ENCODE measurements at places on chromosomes 2 and 18.

DNA sequence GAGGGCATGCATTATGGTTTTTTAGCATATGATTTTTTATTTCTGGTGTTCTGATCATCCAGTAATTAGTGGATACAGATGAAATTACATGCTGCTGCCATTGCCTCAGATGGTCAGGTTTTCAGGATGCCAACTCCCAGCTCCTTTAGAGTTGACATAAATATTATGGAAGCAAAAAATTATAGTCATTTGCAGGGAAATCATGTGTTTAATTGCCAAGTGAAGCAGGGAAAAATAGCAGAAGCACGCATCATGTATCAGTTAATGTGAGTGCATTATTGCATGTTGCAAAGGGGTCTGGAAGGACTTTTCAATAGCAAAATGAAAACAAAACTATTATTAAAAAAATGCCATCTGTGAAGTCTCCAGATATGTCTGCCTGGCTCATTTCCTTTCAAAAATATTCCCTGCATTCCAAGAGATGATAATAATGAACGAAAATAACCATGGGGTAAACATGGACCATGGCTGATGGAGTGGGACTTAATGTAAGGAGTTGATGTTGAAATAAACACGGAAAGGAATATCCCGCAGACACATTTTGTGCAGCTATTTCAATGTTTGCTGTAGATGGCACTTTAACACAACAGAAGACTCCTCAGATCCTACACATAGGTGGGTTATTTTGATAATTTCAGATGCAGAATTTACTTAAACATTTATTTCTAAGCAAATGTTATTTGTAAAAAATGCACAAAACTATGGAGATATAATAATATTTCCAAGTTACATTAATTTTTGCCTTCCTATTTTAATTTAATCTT is 87.7 kb upstream of the DYNAP start:
- no peak for DNase-seq

GRCh38 chr18:62812876-62813275 is 97.5 kb downstream of the PHLPP1 start:
- no peak for DNase-seq

DNA sequence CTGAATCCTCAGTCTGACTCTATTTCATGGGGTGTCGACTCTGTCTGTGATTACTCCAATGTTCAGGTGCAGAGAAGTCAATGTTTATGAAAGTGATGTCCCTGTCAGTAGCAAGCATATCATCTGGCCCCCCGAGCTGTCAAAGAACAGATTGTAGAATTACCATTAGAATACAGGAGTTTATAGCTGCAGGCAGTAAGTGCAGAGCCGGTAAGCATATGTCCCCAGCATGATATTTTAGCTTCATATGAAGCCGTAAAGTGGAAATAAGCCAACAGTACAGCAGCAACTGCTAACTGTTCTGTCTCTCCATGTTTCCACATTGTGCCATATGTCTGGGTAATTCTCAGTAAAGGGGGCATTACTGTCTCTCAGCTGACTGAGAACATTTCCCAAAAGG is 541.8 kb downstream of the SOX11 start:
- DNase-seq: no peak

GRCh38 chr18:70469916-70470315 is 181.1 kb downstream of the SOCS6 start:
- DNase-seq: peak; percentile 50

GRCh38 chr2:54403512-54404238 is 52.5 kb upstream of the SPTBN1 start:
- no peak for DNase-seq

All from amygdala (tissue), 56 donors.